ENCODE measurements at places on chromosomes 2 and 18.
A peak's percentile ranks its signal among the peaks of the same experiment; 100 is the strongest.

- no peak for DNase-seq
These were observed 38.0 kb upstream of the SNED1 start for GRCh38 chr2:240960309-240960970.

DNA sequence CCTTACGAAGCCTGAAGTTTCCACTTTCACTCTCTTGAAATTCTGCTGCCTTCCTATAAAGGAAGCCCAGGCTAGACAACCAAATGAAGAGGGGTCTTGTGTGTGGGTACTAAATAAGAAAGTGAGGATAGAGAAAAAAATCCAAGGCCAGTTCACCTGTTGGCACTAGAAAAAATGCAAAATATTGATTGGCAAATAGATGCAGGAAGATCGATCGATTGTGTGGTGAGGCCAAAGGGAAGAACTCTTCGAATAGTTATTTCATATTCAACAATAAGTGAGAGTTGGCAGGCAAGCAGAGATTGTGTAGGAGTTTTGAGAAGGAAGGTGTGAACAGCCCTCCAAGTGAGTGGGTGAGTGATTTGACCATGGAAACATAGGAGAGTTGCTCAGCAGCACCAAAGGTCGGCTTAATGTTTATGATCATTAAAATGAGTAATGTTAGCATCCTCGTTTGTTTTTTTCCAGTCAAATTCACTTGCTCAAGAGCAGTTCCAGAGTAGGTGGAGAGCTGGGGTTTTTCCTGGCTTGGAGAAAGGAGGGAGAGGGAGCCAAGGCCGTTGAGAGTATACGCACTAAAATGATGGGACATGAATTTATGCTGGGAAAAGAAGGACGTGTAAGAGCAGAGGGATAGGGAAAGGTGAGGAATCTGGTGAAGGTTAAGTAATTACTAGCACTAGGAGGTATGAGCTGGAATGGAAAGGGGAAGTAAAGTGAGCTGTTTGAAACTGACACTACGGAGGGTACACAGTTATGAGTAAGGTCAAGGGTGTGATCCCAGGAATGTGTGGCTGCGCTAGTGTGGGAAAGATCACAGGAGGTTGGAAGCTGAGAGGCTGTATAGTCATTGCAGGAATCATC lies 1.1 kb upstream of the NAPG start:
- no peak for DNase-seq

DNA sequence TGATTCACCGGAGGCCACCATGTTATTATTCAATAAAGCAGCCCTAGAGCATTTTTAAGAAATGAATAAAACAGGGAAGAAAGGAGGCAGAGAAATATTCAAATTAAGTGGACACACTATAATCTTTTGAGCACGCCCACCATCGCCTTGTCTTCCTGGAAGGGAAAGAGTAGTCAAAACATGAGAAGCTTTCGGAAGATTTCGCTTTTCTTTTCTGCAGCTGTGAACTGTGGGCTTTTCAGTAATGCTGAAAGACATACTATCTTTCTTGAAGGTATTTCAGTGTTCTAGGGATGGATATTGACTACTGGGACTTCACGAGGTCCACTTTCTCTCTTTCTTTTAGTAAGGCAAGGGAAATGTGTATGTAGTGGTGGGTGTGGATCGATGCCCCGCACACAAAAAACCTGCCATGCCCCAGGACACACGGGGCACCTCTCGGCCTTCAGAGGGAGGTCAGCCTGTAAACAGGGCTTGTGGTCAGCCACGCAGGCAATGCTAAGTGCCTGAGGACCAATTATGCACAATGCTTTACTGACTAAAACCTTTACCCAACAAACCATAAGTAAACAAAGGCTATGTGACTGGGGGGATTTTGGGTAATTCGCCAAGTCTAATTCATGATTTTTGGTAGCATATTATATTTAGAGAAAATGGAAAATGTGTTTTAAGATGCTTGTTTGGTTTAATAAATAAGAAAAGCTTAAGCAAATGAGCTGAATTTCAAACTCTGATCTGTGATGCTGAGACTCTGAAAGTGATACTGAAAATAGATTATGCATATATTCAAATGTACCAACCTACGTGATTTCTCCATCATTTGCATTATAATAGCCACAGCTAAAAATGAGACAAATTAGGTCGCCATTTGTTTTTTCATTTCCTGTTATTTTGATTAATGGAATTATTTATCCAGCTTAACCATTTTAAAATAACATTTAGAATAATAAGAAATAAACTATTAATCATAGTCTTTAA lies 130.5 kb downstream of the ZNF516 start:
- no peak for DNase-seq

- no peak for DNase-seq
These were observed 116.2 kb downstream of the STPG4 start for GRCh38 chr2:47038656-47039488.

DNA sequence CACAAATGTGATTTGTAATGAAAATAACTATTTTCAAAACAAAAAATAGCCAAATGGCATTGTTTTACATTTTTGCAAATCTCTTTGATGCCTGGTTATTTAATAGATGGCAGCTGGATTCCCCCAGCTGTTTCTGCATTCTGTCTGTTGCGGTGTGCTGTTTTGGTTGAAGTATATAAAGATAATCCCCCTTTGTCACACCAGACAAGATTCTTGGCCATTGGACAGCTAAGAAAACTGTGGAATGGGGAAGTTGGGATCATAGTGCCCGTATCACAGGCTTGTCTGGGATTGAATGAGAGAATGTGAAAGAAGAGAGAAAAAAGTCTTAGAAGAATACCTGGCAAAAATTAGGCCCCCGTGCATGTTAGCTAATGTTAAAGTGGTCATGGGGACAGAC lies 19.5 kb upstream of the LYPD6B start:
- DNase-seq = no peak

GRCh38 chr18:10029711-10030110 lies 115.9 kb downstream of the VAPA start:
- no peak for DNase-seq

GRCh38 chr2:232332940-232333259 lies 45.7 kb upstream of the ALPP start:
- DNase-seq = no peak

DNA sequence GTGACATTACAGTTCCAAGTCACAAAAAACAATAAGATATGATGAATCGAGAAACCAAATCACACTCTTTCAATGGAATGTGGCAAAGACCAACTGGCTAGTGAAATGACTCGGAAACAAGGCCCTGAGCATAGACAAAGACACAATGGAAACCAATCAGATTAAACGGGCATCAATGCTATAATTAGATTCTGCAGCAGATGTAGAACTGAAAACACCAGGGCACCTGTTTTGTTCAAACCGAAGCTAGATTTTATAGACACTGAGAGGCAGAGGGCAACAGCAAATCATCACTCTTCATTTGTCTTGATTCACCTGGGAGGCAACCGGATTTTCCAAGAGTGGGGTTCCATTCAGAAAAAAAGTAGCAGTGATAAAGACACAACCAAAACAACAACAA lies 92.8 kb upstream of the BARD1 start:
- peak; percentile 17 for DNase-seq

DNA sequence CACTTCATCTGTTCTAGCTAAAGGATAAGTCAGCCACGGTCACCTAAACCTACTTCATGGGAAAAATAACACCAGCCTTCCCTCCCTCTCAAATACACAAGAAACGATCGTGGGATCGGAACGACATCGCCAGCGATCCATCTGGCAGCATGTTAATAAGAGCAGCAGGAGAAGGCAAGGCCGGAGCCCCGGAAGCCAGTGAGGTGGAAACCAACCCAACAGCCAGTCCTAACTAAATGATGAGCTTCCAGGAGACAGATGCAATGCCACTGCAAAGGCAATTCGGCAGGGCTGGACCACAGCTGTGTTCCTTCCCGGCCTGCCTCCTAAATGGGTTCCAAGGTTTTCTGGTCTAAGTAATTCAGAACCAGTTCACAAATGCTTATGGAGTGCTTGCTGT lies 117.5 kb downstream of the TMEM163 start:
- no peak for DNase-seq

Measured in NCI-H345 (cell line).